Smooth muscle cell of the umbilical artery (primary cell): ENCODE measurements at places on chromosomes 5 and 9. TPM values are rescaled to one million over a fixed set of nuclear protein-coding genes. Genes with fewer than 3 reads are reported as not detected.

The ZFP62 gene
- 22.6 and 26.3 TPM in 2 replicates for total RNA-seq

The EGFL7 gene
- 22.7 and 33.6 TPM in 2 replicates for total RNA-seq

The SH3GL2 gene
- 0.05 TPM in 1 of 2 replicates, not detected in the other for total RNA-seq

The IL9 gene
- not detected in 2 replicates for total RNA-seq

The CARTPT gene
- not detected in 2 replicates for total RNA-seq

The NME5 gene
- total RNA-seq: 2.0 and 2.4 TPM in 2 replicates

The LCNL1 gene
- 0.88 and 1.5 TPM in 2 replicates for total RNA-seq

The PDZD2 gene
- under 0.01 and 0.05 TPM in 2 replicates for total RNA-seq

The PITX1 gene
- 29.7 and 35.3 TPM in 2 replicates for total RNA-seq

The PCA3 gene
- total RNA-seq: not detected in 2 replicates
